Activated B cell treated with CpG ODN at 0.5 μM for 24 hours (primary cell): ENCODE measurements at places on chromosomes 1 and 21.

- DNase-seq, result peak; percentile 83
Observed at GRCh38 chr1:243255791-243256512, at the start of gene SDCCAG8. SDCCAG8 (plus strand) TSS chr1:243256041; CDS start chr1:243256174, 133 bp downstream.

- no peak for DNase-seq
Observed at GRCh38 chr1:46653405-46653958, 14.7 kb downstream of the ATPAF1 start.

DNA sequence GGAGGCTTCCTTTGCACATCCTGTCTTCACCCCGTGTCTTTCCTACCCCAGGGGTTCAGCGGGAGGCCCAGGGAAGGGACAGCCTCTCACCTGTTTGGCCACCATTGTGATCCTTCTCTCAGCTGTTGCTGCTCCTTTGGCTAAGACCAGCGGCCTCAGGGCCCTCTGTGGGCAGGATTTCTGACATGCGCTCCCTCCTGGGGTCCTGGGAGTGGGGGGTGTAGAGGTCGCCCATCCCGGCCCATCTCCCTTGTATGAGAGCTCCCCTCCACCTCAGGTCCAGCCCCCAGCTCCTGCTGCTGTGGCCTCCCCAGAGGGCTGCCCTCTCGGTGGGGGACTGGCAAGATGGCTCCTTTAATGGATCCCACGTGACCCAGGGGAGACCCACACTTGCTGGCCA lies 120.5 kb downstream of the PRDM2 start:
- no peak for DNase-seq

- no peak for DNase-seq
Observed at GRCh38 chr1:244628789-244629188, 24.1 kb upstream of the DESI2 start.

DNA sequence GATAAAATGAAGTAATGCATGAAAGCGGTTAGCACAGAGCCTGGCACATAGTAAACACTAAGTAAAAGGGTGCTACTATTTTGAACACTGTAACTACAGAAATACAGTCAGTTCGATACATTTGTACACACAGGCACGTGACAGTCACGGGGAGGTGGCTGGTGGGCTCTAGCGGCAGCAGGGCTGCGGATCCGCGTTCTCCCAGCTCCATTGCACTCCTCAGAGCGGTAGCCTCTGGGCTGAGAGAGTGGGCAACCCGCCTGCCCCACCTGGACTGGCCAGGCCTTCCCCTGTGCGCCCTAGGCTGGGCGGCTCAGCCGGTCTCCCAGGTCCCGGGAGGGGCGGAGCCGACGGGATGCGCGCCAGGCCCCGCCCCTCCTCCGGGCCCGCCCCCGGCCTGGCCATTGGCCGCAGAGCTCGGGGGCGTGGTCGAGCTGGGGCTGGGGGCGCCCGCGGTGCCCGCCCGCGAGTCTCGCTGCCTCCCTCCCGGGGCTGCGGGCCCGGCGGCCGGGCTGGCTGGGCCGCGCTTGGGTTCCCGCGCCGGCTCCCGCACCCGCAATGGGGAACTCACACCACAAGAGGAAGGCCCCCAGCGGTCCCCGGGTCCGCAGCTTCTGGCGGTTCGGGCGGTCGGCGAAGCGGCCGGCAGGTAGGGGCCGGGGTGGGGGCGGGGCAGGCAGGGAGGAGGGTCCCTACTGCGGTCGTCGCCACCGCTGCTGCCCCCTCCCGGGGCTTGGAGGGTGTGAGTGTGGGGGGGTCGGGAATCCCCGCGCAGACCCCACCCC lies 51.2 kb upstream of the SYNC start:
- peak; percentile 77 for DNase-seq

DNA sequence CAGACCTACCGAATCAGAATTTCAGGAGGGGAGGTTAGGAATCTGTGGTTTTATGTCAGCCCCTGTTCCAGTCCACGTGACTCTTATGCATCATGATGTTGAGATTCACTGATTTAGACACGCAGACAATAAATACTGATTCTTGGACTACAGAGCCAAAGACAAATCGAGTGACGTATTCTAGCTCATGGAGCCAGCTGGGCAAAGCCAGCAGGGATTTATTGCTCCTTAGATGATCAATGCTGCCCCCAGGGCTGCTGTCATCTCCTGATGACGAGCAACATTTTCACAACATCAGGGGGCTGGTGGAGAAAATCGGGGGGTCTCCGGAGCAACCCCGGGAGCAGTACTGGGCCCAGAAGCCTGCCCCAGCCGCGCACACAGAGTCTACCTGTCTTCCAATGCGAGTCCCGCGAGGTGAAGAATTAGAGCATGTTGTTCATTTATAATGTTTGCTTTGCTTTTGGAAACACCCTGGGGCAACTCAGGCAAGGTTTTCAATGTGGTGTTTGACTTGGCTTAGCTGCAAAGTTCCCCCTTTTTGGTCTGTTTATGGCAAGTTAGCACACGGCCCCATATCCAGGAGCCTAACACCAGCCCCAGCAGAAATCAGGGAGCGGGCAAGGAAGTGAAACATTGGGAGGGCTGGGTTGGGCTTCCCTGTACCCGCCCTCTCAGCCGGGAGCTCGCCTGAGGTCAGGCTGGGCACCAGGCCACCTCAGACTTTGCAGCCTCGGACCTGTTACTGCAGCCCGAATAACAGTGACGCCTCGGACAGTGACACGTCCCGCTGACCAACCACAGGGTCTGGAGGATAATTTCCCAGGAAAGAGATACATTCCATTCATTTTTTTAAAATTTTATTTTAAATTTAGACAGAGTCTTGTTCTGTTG lies 19.9 kb upstream of the CLDN14 start:
- DNase-seq, result no peak
